ENCODE measurements at places on chromosomes 4 and X.

- no peak for DNase-seq
Observed at GRCh38 chr4:32119907-32120306, 1399.7 kb downstream of the PCDH7 start.

GRCh38 chr4:142535009-142535408, 311.1 kb downstream of the INPP4B start:
- DNase-seq = no peak

- no peak for DNase-seq
Observed at GRCh38 chr4:38005637-38006036, 45.4 kb downstream of the PTTG2 start.

GRCh38 chrX:110692866-110693265, 102.8 kb downstream of the CHRDL1 start:
- no peak for DNase-seq

DNA sequence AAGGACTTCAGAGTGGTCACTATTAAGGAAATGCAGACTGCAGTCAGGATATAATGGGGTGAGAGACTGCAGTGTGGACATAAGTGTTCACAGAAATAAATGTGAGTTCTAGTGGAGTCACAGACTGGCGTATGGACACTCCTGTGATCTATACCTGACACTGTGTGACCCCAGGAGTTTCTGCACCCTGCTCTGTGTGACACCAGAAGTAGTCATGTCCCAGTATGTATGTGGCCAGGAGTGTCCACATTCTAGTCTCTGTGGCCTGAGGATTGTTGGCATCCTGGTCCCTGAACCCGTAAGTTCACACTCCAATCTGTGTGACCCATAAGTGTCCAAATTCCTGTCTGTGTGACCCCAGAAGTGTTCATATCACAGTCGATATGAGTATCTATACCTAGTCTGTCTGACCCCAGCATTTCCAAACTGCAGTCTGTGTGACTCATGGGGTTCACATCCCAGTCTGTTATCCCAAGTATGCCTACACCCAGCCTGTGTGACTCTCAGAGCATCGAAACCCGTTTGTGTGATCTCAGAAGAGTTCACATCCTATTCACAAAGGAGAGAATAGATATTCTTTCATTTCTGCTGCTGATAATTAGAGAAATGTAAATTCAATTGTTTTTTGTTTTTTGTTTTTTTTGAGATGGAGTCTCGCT, 16.3 kb downstream of the WDR13 start:
- no peak for DNase-seq

DNA sequence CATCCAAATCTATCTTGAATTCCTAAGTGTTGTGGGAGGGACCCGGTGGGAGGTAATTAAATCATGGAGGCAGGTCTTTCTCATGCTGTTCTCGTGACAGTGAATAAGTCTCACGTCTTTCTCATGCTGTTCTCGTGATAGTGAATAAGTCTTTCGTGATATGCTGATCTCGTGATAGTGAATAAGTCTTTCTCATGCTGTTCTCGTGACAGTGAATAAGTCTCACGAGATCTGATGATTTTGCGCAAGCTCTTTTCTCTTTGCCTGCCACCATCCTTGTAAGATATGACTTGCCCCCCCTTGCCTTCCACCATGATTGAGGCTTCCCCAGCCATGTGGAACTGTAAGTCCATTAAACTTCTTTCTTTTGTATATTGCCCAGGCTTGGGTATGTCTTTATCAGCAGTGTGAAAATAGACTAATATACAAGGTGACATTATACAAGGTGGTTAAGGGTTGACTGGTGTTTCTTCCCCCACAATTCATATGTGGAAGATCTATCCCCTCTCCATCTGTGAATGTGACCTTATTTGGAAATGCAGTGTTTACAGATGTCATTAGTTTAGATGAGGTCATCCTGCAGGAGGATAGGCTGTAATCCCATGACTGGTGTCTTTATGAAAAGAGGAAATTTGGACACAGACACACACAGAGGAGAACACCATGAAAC, 27.6 kb downstream of the ARSD start:
- DNase-seq = no peak

DNA sequence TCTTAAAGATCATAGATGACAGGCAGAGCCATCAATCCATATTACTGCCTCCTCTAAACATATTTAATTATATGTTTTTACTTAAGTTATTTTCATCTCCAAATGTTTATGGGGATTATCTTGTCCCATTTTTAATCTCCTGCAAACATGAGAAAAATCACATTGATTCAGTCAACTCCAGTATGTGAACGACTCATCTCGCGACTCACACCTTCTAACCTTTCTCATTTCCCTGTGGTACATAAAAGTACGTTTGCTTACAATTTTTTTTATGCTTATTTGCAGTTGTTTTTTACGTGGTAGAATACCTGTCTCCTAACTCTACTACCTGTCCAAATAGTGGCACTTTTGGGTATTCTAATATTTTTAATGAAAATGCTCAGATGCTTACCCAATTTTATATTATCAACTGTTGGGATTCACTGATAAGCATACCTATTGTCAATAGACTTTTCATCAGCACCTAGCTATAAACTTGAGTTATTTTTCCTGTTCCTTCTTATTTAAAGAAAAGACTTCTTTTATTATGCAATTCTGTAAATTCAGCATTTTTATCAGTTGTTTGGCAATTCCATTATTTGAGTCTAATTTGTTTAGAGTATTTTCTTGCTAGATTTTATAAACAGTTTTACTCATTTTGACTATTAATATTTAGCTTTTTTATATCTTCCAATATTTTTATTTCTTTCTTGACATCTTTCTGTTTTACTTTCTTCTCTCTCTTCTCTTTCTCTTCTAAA, 276.6 kb downstream of the ANK2 start:
- DNase-seq = no peak

DNA sequence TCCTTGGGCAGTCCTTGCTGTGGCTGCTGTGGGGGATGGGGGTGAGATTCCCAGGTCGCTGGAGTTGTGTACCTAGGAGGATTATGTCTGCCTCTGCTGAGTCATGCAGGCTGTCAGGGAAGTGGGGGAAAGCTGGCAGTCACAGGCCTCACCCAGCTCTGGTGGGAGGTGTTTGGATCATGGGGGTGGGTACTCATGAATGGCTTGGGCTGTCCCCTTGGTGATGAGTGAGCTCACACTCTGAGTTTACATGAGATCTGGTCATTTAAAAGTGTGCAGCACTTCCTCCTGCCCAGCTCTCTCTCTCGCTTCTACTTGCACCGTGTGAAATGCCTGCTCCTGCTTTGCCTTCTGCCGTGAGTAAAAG, 24.6 kb upstream of the PDLIM3 start:
- DNase-seq = no peak

GRCh38 chrX:70476166-70476933, 31.7 kb downstream of the DLG3 start:
- no peak for DNase-seq

- DNase-seq = no peak
Observed at GRCh38 chr4:33518856-33519255, 2725.5 kb downstream of the ARAP2 start.

DNA sequence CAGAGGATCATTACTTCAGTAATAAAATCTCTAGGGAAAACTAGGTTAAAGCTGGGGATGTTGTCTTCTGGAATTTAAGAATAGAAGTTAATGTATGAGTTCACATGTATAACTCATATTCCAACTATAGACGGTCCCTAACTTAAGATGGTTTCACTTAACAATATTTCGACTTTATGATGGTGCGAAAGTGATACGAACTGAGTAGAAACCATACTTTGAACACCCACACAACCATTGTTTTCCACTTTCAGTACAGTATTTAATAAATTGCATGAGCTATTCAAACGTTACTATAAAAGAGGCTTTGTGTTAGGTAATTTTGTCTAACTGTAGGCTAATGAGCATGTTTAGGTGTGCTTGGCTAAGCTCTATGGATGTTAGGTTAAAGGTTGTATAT, 38.7 kb downstream of the CCSER1 start:
- no peak for DNase-seq

GRCh38 chrX:107273795-107274194, 67.4 kb downstream of the DNAAF6 start:
- no peak for DNase-seq

DNA sequence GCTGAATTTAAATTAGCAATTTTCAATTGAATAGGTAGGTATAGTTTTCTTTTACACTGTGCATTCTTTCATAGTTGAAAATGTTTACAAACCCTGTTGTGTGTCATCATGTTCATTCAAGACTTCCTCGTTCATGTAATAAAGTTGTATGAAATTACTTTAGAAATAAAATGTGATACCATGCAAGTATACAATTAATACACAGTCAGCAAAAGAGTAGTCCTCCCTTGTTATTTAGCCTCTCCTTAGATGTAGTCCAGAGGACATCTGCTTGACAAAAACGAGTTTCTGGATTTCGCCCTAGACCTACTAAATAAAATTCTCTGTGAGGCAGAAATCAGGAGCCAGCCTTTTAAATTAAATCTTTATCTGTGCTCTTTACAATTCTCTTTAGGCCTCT, 231.6 kb downstream of the CXXC4 start:
- DNase-seq = no peak

- no peak for DNase-seq
Observed at GRCh38 chr4:153267890-153268289, 63.6 kb downstream of the TRIM2 start.

GRCh38 chrX:70402721-70403120, 20.4 kb upstream of the GDPD2 start:
- no peak for DNase-seq

DNA sequence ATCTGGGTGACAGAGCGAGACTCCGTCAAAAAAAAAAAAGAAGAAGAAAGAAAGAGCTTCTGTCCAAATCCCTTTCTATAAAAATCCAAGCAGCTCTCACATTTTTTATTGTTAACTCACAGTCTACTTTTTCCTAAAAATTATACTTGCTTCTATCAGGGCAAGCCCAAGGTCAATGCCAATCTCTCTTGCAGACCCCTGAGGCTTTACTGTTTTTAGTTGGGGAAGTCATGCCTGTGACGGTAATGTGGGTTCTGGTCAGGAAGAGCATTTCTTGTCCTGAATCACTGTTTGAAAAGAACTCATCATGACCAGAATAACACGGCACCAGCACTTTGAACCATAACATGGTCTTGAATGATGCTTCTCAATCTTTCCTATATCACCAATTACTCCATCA, 54.6 kb upstream of the CITED1 start:
- no peak for DNase-seq

GRCh38 chr4:5500165-5500564, 208.2 kb downstream of the EVC2 start:
- DNase-seq = no peak

GRCh38 chrX:108223585-108223984, 132.0 kb downstream of the ATG4A start:
- DNase-seq = no peak

GRCh38 chr4:151401739-151402138, 7.2 kb upstream of the FHIP1A start:
- DNase-seq = no peak

- DNase-seq = no peak
Observed at GRCh38 chr4:152708796-152709195, 29.0 kb upstream of the TMEM154 start.

GRCh38 chrX:111447298-111447697, 35.3 kb upstream of the DCX start:
- DNase-seq = no peak

GRCh38 chr4:56040842-56041241, 92.1 kb downstream of the CEP135 start:
- no peak for DNase-seq

DNA sequence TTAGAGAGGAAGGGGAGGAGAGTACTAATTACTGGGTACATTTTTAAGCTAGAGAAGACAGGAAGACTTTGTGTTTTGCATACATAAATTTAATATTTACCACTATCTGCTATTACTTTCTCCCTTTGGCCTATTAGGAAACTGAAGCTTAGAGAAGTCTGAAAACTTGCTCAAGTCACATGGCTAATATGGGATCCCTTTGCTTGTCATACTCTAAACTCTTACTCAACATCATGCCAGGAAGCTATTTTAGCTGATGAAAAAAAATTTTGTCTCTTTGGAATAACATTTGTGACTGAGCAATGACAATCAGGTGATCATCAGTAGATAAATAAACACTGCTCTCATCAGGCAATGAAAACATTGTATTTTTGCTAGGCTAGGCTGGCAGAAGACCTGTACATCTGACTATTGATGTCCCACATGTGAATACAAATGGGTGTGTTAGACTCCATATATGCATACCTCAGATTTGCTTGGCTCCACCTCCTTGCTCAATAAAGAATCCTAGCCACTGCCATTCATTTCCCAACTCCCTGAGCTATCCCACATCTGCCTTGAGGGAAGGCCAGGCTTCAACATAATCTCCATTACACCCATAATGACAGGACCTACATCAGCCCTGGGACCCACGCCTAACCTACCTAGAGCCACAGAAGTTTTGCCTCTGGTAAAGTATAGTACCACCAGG, 17.0 kb upstream of the DCLK2 start:
- no peak for DNase-seq
